ENCODE measurements at places on chromosomes 6 and 20.

- DNase-seq: no peak
These were observed 96.1 kb upstream of the BHLHE23 start for GRCh38 chr20:63102721-63103375.

DNA sequence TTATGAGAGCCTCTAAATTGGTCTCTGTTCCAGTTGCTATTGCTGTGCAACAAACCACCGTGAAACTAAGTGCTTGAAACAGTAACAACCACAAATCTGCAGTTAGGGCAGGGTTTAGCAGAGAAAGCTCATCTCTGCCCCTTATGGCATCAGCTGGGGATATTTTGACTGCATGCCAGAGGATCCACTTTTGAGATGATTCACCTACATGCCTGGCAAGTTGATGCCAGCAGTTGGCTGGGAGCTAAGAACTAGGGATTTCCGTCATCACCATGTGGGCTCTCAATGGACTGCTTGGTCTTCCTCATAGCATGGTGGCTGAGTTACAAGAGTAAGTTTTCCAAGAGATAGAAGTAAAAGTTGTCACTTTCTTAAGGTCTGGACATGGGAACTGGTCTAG, 35.1 kb downstream of the PLCB4 start:
- no peak for DNase-seq

DNA sequence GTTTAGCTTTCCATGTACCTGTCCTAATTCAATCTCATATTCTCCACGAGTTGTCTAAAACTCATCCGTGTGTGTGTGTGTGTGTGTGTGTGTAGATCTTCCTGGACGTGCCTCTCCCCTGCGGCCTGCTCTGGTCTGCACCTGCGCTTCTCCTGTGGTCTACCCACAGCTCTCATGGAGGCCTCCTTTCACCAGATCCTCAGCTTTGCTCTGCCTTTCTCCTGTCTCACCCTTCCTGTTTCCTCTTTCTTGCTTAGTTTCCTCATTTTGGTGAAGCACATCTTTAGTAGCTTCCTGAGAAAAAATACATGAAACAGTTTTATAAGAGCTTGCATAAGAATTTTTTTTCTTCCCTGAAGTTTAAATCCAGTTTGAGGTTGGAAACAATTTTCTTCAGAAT, 18.1 kb downstream of the SLX4IP start:
- no peak for DNase-seq

- no peak for DNase-seq
These were observed 163.5 kb downstream of the PRL start for GRCh38 chr6:22133357-22133756.

DNA sequence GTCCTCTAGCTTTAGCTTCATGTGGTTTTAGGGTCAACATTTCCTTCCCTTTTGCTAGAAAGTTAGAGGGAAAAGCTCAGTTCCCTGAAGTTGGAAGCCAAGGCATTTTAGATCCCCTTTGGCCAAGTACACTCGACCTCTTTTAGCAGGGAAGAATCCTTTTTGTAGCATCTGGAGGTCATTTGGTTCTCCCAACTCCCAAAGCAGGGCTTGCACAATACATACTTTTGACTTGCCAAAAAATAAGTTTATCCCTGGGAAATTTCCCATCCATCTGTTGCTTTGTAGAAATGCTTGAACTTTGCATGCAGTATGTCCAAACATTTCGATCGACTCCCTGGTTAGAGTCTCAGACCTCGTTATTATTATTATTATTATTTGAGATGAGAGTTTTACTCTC, 4.6 kb upstream of the EDEM2 start:
- DNase-seq: no peak

- DNase-seq: no peak
These were observed 124.4 kb upstream of the AKIRIN2 start for GRCh38 chr6:87826424-87826823.

GRCh38 chr6:1665214-1665613, 55.5 kb downstream of the FOXC1 start:
- DNase-seq: no peak

DNA sequence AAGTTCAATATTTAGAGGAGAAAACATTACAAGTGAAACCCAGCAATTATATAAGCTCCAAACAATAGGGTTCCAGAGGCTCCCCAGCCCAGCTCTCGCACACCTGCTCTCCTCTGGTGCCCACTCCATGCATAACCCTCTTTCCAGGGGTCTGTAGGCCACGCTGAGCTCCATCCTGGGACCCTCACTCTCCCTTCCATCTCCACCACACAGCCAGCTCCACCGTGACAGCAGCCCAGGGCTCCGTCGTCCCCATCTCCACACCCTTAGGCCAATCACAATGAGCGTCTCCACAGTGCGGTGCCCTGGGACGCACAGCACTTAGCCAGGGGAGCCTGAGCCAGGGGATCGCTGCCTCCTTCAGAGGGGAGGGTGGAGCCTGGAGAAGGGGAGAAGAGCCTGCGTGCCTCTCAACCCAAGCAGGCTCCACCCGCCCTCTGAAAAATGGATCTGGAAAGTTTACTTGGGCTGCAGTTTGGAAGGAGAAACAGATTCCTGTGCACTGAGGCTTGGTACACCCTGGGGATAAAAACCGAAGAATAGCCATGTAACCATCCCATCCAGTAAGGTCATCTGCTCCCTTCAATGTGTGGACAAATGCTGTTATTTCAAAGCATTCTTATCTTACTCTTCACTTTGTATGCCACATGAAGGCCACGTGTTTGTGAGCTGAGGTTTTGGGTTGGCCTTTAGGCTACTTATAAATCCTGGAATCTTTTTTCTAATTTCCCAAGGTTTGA, 72.4 kb upstream of the GGTLC1 start:
- DNase-seq: no peak

DNA sequence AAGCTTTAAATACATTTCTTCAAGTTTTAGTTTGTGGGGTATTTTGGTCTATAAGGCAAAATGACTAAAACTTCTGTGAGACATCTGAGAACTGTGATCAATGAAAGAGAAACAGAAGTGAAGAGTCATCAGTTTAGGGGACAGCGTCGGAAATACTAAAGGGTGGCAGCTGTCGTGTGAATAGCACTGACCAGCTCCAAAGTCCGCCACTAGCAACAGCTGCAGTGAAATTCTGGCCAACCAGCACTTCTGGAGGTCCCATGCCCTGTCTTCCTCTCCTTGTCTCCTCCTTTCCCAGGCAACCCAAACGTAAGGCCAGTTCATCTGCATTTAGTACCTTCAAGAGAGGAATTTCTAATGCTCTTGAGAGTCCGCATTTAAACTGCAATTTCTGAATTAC, 87.5 kb downstream of the DACT2 start:
- DNase-seq: no peak

GRCh38 chr6:160368670-160369069, 20.5 kb downstream of the SLC22A3 start:
- no peak for DNase-seq

- no peak for DNase-seq
These were observed 54.0 kb upstream of the TNFRSF21 start for GRCh38 chr6:47363736-47364135.

DNA sequence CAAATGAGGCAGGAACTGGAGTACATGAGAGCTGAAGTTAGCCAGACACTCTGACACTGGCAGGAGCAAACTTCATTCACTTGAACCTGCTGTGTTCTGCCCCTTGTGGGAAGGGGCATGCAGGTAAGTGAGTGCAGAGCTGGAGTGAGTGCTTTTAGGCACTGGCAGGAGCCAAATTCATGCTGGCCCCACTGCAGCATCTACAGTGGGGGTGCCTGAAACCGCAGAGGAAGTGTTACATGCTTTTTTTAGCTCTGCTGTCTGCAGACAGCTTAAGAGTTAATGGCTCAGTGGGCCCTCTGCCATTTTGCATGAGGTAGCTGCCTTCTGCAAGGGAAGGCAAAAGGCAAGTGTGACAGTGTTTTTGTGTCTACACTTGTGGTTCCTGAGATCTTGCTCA, 167.9 kb upstream of the SYNCRIP start:
- DNase-seq: no peak

GRCh38 chr6:83908813-83909212, 49.3 kb downstream of the CYB5R4 start:
- DNase-seq: no peak

GRCh38 chr20:32325706-32326503, 32.2 kb upstream of the ASXL1 start:
- no peak for DNase-seq

DNA sequence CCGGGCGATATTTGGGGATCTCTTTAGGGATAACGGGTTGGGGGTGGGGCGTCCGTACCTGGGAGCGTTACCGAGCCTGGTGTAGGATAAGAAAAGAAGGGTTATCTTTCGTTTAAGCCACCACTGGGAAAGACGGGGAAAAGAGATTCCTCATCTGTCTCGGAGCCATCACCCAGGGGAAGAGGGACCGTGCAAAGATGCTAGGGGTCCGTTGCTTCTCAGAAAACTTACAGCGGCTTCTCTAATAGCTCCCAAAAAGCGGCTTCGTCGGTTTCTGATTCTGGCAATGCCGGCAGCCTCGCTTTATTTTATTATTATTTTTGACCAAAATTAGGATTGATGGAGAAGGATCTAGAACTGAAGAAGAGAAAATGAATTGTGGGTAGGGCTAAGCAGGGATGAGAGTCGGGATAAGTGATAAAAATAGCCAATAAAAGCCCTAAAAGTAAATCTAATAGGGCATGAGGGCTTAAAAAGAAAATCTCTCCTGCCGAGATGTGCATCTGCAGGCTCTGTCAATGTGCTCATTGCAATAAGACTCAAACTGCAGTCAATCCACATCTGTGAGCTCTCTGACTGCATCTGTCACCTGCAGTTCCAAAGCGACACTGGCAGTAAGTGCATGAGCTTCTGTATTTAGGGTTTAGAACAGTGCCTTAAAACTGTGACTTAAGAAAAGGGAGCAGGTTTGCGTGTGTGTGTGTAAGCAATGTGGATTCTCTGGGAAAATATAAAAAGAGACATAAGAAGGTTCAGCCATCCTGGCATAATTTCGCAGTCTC, 801 bp downstream of the TBPL1 start:
- no peak for DNase-seq

DNA sequence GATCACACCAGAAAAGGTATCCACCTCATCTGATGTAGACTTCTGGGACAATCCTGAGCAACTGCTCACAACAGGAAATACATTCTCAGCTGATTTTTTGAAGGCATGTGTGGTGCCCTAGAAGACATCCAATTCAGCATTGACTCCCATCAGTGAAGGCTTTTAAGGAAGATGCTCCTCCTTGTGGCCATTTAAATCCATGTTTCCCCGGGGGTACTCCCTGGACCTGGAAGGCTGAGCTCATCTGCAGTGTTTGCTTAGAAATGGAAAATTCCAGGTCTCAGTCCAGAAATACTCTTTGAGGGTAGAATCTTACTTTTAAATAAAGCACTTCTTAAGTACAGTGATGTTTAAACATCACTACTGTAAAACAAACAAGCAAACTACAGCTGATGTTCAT, 195.5 kb upstream of the PDE10A start:
- DNase-seq: no peak

- DNase-seq: no peak
These were observed 7.7 kb upstream of the FOXF2 start for GRCh38 chr6:1381481-1382330.

GRCh38 chr20:32743237-32744112, at the start of gene COMMD7:
TSS of gene COMMD7 (minus strand) at chr20:32743467. CDS start at chr20:32743391, 76 bp downstream.
- DNase-seq: no peak

- no peak for DNase-seq
These were observed 7.0 kb downstream of the BPIFB2 start for GRCh38 chr20:33014336-33015113.

- no peak for DNase-seq
These were observed 84.1 kb downstream of the DNAAF9 start for GRCh38 chr20:3323398-3323797.

GRCh38 chr20:58713801-58714339, 21.3 kb downstream of the NPEPL1 start:
- no peak for DNase-seq

- no peak for DNase-seq
These were observed at the start of gene SYCP2L for GRCh38 chr6:10886691-10887502. TSS of gene SYCP2L (plus strand) at chr6:10887052. CDS start at chr6:10887127, 75 bp downstream.

GRCh38 chr6:6685249-6686040, 96.9 kb downstream of the LY86 start:
- DNase-seq: no peak

GRCh38 chr6:26455357-26455970, 2.3 kb upstream of the BTN2A1 start:
- no peak for DNase-seq

- DNase-seq: no peak
These were observed 47.5 kb downstream of the PHF3 start for GRCh38 chr6:63683071-63683603.

DNA sequence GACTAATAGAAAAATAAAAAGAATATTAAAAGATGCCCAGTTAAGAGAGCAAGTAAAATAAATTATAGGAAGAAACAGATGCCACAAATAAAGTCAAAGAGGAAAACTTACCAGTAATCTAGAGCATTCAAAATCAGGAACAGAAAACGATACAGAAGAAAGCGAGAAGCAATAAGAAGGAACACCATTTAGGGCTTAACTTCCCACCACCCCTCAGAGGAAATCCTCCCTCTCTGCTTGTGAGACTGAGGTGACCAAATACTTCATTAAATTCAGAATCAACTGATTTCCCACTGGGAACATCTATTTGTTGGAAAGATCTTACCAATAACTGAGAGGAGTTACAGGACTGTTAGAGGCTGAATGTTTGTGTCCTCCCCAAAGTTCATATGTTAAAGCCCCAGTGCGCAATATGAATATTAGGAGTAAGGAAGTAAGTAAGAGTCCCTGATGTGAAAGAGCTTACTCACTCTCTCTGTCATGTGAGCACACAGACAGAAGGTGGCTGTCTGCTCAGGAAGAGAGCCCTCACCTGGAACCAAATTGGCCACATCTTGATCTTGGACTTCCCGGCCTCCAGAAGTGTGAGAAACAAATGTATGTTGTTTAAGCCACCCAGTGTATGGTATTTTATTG, 19.5 kb downstream of the KATNA1 start:
- DNase-seq: no peak

- DNase-seq: no peak
These were observed 33.1 kb upstream of the TMEM30A start for GRCh38 chr6:75317503-75318206.

DNA sequence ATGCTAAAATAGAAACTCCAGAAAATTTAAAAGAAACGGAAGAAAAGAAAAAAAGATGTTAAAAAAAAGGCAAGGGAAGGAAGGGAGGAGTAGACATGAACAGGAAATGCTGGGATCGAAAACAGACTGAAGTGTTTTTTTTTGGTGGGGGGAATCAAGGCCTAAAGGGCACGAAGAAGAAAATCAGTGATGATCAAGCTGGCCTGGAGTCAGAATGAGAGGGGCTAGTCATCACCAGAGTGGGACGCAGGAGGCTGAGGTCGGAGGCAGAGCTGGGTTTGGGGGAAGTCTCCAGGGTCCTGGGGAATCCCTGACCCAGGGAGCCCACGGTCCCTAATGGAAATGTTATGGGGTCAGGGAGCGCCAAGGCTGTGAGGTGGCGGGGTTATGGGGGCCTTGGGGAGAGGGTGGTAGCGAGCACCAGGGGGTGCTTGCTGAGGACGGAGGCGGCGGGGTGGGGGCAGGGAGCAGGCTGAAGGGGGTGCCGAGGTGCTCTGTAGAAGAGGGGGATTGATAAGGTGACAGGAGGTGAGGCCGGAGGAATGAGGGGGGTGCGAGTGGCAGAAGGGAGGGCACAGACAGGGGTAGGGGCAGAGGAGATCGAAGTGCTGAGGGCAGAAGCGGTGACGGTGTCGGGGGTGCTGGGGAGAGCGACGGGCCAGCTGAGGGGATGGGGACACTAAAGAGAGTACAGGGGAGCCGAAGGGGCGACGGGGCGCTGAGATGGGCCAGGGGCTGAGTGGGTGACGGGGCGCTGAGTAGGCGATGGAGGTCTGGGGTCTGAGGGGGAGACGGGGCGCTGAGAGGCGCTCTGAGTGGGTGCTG, 684 bp downstream of the ZNFX1 start:
- DNase-seq: no peak

GRCh38 chr20:50449738-50450492, 60.3 kb upstream of the PTPN1 start:
- no peak for DNase-seq

GRCh38 chr6:84979541-84979940, 215.1 kb upstream of the TBX18 start:
- DNase-seq: no peak

All from NCI-H1417 treated with DMSO at 0.1 percent for 48 hours (cell line).